Epithelial cell of umbilical artery (primary cell): ENCODE measurements at places on chromosomes 1 and 21. TPM values are rescaled to one million over a fixed set of nuclear protein-coding genes. Genes with fewer than 3 reads are reported as not detected.

Gene B4GALT2
- 50.6 and 85.8 TPM in 2 replicates for total RNA-seq

Gene S100A7A
- total RNA-seq, result not detected in 2 replicates

Gene TMEM81
- total RNA-seq, result 0.97 and 1.4 TPM in 2 replicates

Gene SPRR4
- not detected in 2 replicates for total RNA-seq

Gene GJA5
- total RNA-seq, result 162 and 842 TPM in 2 replicates

Gene NTMT2
- not detected in 2 replicates for total RNA-seq

Gene LEPR
- 11.4 and 24.0 TPM in 2 replicates for total RNA-seq

Gene HSD3B1
- total RNA-seq, result not detected in 2 replicates

Gene CYP4A22
- total RNA-seq, result not detected in 2 replicates

Gene SMIM11
- total RNA-seq, result 10.3 and 11.7 TPM in 2 replicates
